ENCODE measurements at places on chromosomes 2 and 18.
A peak's percentile ranks its signal among the peaks of the same experiment; 100 is the strongest.

GRCh38 chr2:111667542-111668273 lies 216.3 kb downstream of the ANAPC1 start:
- no peak for DNase-seq

- no peak for DNase-seq
Observed at GRCh38 chr2:68880213-68880612, 9.0 kb upstream of the BMP10 start.

DNA sequence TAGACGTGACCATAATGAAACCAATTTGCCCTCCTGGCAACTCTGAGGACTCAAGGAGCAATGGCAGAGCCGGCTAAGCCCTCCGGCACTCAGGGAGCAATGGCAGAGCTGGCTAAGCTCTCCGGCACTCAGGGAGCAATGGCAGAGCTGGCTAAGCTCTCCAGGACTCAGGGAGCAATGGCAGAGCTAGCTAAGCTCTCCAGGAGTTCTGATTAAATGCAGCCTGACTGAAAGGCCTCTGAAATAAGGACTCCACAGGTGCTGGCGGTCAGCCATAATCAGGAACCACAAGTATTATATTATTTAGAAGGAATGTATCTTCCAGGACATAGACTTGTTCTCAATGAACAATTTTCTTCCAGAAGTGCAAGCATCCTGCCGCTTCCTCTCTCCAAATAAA lies 65.2 kb downstream of the C2orf76 start:
- DNase-seq, result no peak

DNA sequence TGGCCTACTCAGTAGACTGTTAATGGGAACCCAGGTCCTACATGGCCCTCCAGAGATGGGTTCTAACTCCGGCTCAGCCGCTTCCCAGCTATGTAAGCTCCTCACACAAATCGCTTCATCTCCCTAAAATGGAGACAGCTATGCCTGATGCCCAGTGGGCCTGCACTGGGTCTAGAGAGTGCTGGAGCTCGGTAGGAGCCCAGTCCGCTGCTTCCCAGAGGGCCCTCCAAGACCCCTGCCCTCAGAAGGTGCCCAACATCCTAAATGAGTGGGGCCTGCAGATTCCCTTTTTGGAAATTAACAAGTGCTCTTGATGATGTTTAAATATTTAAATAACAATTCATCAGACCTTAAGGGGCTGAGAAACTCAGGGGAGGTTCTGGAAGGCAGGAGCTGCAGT lies 47.1 kb downstream of the HS1BP3 start:
- DNase-seq, result no peak

GRCh38 chr2:85709401-85709811 lies 15.2 kb downstream of the GNLY start:
- no peak for DNase-seq

DNA sequence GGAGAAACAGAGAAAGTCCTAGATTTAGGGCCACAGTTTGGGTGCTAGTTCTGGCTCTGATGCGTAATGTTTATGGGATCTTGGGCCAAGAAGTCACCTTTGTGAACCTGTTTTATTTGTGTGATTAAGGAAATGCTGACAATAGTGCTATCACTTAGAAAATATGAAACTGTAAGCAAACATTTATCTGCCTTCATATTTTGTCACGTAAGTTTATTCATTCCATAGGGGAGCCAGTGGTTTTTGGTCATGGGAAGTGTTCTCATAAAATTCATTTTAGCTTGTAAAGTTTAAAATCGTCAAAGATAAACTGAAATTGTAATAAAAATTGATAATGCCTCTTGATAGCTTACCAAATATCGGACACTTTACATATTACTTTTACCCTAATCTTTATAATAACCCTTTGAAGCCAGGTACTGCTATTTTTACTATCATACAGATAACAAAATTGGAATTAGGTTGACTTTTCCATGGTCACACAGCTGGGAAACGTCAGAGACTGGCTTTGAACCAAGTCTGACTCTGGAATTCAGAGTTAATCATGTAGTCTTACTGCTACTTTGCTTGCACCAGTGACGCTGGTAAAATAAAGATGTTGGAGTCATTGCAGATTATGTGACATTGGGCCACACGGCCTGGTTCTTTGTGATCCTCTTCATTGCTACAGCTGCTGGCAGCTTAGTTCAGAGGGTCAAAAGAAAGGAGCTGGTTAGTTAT lies 99.7 kb downstream of the ICA1L start:
- DNase-seq, result no peak

GRCh38 chr2:179263446-179264367 lies 925 bp downstream of the SESTD1 start:
- peak; percentile 51 for DNase-seq

GRCh38 chr2:206079699-206080465 lies 6.1 kb downstream of the INO80D start:
- DNase-seq, result no peak

- no peak for DNase-seq
Observed at GRCh38 chr2:25269233-25269632, 72.5 kb downstream of the DNMT3A start.

DNA sequence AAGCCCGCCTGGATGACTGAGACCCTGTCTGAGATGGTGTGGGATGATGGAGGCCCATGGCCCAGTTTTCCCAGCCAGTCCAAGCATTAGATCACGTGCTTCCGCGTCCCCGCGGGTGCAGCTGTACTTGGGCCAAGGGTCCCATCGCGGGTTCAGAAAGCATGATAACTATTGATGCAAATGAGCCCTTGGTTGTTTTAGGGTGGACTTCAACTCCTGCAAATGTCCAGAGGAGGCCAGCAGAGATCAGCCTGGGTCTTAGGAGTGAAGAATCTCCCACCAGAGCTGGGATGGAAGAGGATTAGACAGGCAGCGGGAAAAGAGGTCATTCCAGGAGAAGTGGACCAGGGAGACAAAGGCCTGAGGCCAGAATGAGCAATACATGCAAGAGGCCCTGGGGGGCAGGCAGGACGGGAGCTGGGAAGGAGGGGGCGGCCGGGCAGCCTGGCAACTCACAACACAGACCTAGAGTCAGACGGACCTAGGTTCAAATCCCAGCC lies 89.9 kb upstream of the TMEM247 start:
- no peak for DNase-seq

DNA sequence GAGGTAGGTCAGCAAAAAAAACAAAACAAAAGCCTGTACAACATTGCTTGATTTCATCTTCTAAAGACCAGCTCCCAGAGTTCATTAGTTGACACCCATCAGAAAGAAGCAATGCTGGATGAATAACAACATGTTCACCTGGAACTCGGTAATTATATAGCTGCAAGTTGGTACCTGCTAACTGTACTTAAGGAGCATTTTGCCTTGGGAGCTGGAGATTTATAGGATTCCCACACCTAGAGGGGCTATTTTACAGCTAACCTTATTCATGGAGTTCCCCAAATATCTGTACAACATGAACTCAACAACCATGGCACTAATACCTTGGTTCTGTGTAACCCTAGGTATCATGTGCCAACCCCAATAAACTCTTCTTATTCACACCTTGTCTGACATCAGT lies 281.1 kb upstream of the NCKAP5 start:
- no peak for DNase-seq

GRCh38 chr2:232781765-232782164 lies 5.4 kb upstream of the KCNJ13 start:
- DNase-seq, result no peak

GRCh38 chr2:120722246-120722567 lies 13.5 kb upstream of the GLI2 start:
- DNase-seq, result no peak

GRCh38 chr18:8742387-8743361 lies 37.3 kb downstream of the MTCL1 start:
- DNase-seq, result no peak

DNA sequence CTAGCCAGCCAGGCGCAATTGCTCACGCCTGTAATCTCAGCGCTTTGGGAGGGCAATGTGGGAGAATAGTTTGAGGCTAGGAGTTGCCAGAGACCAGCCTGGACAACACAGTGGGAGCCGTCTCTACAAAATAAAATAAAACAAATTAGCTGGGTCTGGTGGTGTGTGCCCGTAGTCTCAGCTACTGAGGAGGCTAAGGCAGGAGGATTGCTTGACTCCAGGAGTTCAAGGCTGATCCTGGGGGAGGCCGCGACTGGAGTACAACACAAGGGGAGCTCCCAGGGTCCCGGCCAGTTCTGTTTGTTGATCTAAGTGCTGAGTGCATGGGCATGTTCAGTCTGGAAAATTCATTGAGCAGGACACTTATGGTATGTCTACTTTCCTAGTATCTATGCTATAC lies 2.6 kb downstream of the ST3GAL5 start:
- DNase-seq, result no peak
